ENCODE measurements at places on chromosomes 7 and 10.

DNA sequence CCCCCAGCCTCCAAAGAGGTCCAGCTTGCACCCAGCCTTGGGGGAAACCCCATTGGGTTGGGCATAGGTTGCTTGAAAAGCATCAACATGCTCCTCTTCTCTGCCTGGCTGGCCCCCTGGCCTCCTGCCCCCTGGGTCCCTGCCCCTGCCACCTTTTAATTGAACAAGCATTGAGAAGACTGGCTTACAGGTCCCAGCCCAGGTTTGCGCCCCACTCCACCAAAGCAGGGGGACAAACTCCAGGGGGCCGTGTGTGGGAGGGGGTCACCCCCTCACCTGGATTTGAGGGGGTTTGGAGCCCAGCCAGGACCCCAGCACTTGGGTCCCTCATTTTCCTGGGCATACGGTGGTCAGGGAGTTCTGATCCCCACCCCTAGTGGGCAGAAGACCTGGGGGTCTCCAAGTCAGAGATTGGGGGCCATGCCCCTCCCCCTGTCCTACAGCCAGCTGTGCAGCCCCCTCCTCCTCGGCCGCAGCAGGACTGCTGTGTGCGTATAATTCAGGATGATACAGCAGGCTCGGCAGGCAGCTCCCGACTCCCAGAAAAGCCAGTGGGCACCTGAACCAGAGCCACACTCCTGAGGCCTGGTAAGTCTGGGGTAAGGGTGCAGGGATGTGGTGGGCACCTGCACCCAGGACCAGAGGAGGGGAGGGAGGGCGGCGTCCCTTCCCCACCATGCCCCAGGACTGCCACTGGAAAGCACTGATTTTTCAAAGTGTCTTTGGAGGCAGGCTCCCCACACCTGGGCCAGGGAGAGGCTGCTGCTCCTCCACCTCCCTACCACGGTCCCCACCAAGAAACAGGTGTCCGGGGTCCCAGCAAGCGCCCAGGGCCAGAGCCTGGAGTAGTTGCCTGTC is 1.7 kb downstream of the ELFN1 start:
- no peak for DNase-seq

GRCh38 chr7:129169171-129169671 is 19.2 kb upstream of the SMO start:
- peak; percentile 47 for DNase-seq

DNA sequence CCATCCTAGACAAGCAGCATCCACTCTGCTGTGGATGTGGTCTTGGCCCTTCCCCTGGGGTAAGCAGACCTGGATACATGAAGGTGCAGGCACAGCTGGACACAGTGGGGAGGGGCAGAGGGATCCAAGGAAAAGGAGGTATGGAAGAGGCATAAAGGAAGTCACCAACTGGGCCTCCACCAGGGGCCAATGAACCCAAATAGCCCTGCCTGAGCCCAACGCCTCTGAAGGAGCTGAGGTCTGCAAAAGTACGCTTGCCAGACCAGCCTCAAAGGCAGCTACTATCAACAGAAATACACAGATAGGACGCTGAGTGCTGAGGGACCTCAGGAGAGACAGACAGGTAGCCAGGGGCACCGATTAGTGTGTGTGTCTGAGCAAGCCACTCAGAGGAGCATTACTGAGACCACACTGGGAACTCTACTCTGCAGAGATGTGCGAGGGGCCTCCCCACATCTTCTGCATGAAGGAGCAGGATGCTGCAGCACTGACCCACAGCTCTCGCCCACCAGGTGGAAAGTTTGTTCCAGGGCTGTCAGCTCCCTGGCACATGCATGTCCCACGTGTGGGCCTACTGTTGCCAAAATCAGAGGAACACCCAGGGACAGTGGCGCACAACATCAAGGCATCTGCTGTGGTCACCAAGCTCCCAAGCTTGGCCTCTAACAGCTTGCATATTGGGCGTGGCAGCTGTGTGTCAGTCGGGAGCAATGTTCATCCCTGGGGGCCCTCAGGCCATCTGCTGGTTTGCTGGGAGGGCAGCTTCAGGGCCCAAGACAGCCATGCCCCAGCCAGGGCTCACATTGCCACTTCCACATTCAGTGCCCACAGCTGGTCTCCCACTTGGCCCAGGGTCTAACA is 40.0 kb downstream of the MKI67 start:
- no peak for DNase-seq

GRCh38 chr7:7819442-7820247 is 101.2 kb upstream of the RPA3 start:
- DNase-seq, result no peak

DNA sequence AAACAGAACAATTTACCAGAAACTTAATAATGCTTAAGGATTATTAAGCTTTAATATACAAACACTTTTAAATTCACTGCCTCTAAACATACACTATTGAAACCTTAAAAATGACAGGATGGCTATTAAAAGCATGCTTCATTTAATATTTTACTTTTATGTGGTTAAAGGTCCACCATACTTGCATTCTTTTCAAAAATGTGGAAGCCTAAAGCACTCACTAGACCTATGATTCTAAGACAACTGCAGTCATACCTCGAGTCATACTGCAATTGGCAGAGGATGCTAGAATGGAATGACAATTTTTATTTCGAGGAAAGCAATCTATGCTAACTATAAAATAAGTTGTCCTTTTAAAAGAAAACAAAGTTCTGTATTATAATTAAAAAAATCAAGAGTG is 85.3 kb downstream of the PIP4K2A start:
- no peak for DNase-seq

DNA sequence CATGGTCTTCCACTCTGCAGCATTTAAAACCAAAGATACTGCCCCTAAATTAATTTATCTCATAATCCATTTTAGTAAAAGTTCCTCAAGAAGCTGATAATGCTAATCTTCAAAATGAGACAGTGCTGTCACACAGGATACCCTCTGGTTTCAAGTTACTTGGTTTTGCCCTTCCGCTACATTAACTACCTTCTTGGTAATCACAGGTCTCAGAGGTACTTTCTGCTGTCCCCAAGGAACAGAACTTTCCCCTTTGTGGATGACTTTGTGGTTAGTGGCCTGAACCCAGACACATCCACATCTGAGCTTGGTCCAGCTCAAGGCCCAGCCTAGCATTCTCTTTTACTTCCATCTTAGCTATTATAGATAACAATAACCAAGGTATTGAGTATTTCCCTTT is 88.8 kb upstream of the TMEM26 start:
- DNase-seq, result no peak

GRCh38 chr10:132370426-132371340 is 26.3 kb upstream of the PWWP2B start:
- no peak for DNase-seq

DNA sequence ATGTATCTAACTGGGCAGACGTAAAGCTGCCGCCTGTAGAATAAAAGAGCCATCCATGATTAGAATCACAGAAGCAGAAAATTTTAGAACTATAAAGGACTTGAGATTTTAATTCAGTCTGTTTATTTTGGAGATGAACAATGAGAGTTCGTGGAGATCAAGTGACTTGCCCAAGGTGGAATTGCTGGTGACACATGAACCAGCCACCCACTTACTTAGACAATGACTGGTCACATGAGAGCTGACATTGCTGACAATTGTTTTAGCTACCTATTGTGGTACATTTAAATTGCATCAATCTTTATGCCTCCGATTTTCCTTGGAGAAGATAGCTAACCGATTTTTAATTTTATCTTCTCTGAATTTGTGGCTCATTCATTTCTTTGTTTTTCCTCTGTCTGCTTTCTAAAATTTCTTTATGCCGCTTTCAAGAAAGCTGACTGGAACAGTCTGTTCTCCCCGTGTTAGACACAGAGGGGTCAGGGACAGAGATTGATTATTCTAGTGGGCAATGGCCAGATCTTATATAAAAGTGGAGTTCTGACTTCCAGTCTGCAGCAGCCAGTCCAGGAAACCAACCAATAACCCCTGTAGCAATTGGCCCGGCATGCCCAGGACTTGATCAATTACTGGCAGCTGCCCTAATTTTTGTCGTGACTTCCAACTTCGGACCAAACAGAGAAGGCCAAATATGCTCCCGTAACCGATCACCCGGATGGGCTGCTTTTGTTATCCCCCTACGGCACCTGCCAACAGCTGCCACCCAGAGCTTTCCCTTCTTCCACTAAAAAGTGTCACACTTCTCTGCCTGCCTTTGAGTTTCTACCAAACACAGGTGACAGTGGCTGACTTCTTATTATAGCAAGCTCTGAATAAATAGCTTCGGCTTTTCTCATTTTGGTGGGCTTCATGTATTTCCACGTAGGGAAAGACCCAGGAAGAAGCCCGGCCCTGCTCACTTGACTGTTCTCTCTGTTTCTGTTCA is 241.6 kb downstream of the CAMK1D start:
- no peak for DNase-seq

GRCh38 chr10:122348935-122349361 is 25.6 kb upstream of the PLEKHA1 start:
- DNase-seq, result no peak

All from ovary (tissue), 10 donors.